ENCODE measurements at places on chromosomes 1 and 21.

DNA sequence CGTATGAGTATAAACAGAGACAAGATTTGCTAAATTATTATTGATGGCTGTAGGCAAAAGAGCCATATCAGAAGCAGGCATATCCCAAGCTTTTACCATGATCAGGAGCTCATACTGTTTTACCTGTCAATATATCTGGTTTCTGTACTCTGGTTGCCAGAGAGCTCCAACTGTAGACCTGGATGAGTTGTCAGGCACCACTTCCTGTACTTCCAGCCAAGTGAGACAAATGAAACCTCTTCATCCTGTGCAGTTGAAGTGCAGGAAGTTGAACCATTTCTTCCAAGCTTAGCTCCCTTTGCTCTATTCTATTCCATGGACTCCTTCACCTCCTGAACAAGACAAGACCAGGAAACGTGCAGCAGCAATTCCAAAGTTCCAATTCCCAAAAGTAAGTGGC, 115.6 kb downstream of the ZNF281 start:
- DNase-seq = no peak

GRCh38 chr1:11648732-11649158, 5.5 kb downstream of the FBXO2 start:
- no peak for DNase-seq

- no peak for DNase-seq
Measured at GRCh38 chr1:168379104-168379860, 98.6 kb downstream of the TBX19 start.

DNA sequence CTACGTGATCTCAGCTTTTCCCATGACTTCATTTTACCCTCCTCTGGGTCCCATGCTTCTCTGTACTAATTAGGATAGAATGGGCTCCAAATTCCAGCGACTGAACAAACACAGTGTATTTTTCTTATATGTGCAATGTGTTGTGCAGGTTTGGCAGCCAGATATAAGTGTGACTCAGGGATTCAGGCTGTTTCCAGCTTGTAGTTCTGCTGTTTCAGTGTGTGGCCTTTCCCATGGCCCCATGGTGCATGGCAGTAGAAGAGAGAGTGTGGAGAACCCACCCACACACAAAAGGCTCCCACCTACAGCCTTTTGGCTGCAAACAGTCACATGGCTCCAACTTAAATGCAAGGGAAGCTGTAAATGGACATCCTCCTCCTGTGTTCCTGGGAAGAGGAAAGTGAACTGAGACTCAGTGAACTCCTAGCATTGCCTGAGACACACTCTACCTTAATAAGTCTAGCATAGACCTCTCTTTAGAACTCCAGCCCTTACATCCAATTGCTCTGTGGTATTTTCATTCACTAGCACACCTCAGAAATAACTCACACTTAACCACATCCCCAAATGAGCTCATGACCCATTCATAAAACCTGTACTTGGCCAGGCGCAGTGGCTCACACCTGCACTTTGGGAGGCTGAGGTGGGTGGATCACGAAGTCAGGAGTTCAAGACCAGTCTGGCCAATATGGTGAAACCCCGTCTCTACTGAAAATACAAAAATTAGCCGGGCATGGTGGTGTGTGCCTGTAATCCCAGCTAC, 58.7 kb downstream of the KIAA0040 start:
- no peak for DNase-seq

DNA sequence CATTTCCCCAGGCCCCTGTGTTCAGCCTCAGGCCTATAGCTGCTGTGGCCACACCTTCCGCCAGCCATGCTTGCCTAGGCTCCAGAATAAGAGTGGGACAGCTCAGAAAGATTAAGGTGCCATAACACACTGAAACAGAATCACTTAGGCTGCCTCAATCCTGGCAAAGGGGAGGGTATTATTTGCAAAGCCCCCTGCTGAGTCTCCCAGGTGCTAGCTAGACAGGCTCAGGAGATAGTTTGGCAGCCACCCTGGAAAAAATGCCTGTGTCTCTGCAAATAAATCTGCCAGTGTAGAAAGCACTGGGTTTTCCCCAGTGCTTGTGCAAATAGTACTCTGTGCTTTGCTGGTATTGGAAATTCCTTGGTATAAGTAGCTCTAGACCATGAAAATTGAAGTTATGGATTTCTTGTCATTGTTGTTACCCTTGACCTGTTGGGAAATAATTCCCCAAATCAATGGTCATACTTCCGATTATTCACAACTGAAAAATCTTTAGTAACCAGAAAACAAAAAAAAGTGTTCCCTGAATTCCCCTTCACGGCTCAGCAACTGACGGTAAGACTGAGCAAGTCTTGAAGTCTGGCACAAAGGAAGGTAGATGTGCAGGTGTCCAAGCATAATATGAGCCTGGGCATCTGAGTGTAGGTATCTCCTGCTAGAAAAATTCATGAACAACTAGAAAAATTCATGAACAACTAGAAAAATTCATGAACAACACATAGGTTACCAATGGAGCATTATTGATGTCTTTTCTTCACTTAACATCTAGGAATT, 56.9 kb downstream of the PROX1 start:
- no peak for DNase-seq

DNA sequence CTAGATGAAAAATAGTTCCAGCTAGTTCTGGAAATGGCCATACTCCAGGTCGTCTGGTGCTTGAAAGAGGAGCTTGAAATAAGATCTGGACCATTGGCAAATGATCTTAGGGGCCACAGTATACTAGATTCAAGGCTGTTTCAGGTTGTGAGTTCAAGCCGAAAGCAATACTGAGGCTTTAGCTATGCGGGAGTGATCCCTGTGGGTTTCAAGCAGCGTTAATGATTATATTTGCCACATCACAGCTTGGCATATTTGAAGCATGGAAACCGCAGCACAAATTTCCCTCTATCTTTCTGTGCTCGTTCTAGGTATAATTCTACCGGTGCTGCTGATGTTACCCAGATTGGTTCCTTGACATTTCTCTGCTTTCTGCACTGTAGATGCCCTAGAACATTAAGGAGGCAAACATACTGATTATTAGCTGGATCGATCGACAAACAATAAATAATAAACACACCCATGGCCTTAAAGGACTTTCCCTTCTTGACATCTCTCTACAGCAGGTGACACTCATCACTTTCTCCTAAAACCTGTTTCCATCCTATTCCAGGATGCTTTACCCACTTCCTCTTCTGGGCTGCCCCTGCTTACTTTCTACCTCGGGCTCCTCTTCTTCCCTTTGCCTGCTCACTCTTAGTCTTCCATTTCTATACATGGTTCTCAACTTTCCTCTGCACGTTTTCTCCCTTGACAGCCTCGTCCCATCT, 40.6 kb upstream of the LYST start:
- no peak for DNase-seq

DNA sequence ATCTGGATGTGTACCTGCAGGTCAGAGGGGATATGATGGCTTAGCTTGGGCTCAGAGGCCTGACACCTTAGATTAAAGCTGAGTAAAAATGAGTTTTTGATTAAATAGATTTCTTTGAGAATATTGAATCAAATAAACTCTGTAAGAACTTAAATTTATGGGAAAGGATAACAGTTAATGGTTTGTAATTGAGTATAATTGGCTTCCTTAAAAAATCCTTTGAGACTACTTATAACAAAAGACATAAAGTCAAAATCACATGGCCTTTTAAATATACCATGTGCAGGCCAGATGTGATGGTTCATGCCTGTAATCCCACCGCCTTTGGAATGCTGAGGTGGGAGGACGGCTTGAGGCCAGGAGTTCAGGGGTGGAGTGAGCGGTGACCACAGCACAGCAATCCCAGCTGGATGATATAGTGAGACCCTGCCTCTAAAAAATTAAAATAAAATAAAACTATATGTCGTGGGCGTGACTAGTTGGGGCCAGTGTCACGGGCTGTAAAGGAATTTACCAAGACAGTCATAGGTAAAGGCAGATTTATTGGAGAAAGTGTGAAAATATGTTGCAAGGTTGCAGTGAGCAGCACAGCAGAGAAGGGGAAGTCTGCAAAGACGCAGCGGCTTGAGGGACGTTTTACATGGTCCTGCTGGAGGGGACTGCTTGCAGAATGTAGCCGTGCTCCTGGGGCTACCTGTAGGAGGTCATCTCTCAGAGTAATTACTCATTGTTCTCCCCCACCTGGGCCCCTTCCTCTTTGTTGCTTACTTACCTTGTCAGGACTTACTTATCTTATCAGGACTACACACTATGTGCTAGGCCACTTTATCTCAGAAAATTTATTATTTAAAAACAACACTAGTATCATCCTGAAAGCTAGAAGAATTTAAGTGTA, 122.3 kb downstream of the ZMYM4 start:
- DNase-seq = no peak

All from left kidney (tissue), 8 donors.